ENCODE measurements at places on chromosomes 5 and 9.

DNA sequence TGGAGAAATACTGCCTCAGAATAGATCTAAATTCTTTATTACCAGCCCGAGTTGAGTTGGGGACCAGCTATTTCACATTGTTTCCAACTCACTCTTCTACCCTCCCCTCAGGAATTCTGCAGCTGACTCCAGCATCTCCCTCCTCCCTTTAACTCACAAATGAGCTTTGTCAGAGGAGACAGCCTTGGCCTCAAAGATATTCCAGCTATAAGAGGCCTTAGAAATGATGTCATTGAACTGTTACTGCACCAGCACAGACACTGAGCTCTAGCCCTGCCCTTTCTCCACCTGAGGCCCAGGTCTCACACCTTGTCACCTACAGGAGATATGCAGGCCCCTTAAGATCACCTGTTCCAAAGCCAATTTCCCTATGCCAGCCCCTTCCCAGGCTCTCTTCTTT is 78.4 kb upstream of the ATP10B start:
- H3K36me3 ChIP-seq = no peaks in the 10 kb centered on the region
- no peak overlapping the region for H3K27ac ChIP-seq
- no peaks in the 10 kb centered on the region for H3K4me1 ChIP-seq
- no peak for DNase-seq
- no peaks in the 10 kb centered on the region for H3K27me3 ChIP-seq

- H3K4me3 ChIP-seq = no peak overlapping the region
- no peaks in the 10 kb centered on the region for H3K36me3 ChIP-seq
- H3K4me1 ChIP-seq = no peaks in the 10 kb centered on the region
- H3K27ac ChIP-seq = no peak overlapping the region
- no peak for DNase-seq
These were observed 3.8 kb upstream of the CCDC192 start for GRCh38 chr5:127699416-127699815.

GRCh38 chr5:95219411-95219810 is 65.5 kb downstream of the MCTP1 start:
- H3K27me3 ChIP-seq = no peaks in the 10 kb centered on the region
- no peaks in the 10 kb centered on the region for H3K36me3 ChIP-seq
- H3K4me3 ChIP-seq = no peak overlapping the region

DNA sequence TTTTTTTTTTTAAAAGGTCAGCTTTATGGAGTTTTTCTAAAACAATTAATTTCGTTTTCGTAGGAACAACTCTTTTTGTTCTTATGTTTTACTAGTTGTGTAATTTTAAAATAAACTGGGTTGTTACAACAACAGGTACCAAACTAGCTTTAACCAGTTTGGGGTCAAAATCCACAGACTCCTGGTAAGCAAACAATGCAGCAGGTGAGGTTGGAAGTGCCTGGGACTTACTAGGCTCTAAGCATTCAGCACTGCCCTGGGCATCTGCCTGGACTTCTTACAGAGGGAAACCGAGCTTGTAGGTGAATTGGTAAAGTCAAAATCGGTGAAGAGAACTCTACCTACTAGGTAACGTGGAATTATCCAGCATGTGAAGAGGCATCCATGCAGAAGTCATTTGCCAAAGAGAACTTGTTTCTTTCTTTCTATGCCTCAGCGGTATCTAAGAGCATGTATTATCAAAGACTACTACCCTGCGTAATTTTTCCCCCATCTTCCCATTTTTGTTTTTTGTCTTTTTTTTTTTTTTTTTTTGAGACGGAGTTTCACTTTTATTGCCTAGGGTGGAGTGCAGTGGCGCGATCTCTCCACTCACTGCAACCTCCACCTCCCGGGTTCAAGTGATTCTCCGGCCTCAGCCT is 145.4 kb downstream of the KCTD16 start:
- no peak for DNase-seq
- no peak overlapping the region for H3K27ac ChIP-seq
- no peak overlapping the region for H3K4me3 ChIP-seq
- H3K4me1 ChIP-seq = no peaks in the 10 kb centered on the region
- H3K36me3 ChIP-seq = no peaks in the 10 kb centered on the region
- no peaks in the 10 kb centered on the region for H3K27me3 ChIP-seq

GRCh38 chr5:16585041-16585667 is 31.6 kb downstream of the RETREG1 start:
- no peak for DNase-seq
- H3K4me1 ChIP-seq = no peaks in the 10 kb centered on the region
- H3K27ac ChIP-seq = no peak overlapping the region
- H3K27me3 ChIP-seq = no peaks in the 10 kb centered on the region
- no peaks in the 10 kb centered on the region for H3K36me3 ChIP-seq

DNA sequence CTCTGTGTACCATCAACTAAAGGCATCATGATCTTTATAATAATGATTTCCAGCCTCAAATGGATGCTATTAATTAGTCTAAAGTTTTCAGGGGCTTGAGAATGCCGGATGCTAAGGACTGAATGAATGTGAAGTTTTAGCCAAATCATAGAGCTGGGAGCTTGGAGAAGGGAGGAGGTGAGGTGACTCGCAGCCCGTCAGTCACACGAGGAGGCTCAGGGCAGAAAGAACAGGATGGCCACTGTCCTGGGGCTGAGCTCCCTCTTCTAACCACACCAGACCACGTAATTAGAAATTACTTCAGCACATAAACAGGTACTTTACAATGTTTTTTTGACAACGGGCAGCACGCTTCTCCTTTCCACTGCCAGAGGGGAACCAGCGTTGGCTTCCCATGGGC is 222.6 kb downstream of the NPR3 start:
- H3K27me3 ChIP-seq = no peaks in the 10 kb centered on the region
- no peak for DNase-seq
- no peak overlapping the region for H3K27ac ChIP-seq
- no peak overlapping the region for H3K4me3 ChIP-seq
- H3K4me1 ChIP-seq = peaks cover 26% of the 10 kb centered on the region

DNA sequence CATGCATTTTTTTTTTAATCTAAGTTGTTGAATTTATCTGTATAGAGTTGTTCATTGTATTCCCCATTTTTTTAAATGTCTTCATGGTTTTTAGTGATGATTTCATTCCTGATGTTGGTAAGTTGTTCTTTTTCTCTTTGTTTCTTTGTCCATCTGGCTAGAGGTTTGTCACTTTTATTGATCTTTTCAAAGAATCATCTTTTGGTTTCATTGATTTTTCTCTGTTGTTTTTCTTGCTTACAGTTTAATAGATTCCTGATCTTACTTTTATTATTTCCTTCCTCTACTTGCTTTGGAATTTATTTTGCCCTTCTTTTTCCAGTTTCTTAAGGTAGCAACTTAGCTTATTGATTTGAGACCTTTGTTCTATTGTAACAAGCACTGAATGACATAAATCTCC is 114.2 kb downstream of the AOPEP start:
- no peaks in the 10 kb centered on the region for H3K4me1 ChIP-seq
- H3K36me3 ChIP-seq = no peaks in the 10 kb centered on the region
- no peak overlapping the region for H3K4me3 ChIP-seq
- DNase-seq = no peak
- no peaks in the 10 kb centered on the region for H3K27me3 ChIP-seq

DNA sequence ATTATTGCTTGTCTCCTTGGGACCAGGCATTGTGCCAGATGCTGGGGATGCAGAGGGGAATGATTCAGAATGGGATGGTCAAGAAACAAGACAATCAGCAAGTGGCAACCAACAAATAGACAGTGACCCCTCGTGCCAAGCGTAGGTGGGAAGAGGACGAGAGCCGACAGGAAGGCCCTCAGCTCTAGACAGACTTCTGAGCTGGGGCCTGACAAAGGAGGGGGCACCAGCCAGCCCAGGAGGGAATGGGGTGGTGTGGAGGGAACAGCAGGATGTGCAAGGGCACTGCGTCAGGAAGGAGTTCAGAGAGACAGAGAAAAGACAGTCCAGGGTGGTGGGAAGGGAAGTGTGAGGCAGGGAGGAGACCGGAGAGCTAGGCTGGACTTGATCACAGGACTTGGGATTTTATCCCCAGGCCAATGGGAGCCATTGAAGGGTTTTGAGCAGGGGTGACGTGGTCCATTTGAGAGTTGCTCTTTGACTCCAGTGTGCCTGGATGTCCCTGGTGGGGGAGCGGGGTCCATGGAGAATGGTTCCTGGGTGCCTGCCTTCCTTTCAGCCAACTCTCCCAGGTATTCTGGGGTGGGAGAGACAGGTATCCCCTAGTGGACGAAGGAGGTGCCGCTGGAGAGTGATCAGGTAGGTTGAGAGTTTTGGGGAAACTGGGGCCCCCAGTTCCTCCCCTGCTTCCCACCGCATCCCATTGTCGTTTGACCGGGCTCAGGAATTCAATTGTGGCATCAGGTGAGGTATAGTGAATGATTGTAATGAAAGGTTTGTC is 79.3 kb upstream of the ZNF618 start:
- H3K4me1 ChIP-seq = no peaks in the 10 kb centered on the region
- no peaks in the 10 kb centered on the region for H3K36me3 ChIP-seq
- H3K4me3 ChIP-seq = no peak overlapping the region

- H3K27ac ChIP-seq = no peak overlapping the region
- no peaks in the 10 kb centered on the region for H3K36me3 ChIP-seq
- H3K27me3 ChIP-seq = no peaks in the 10 kb centered on the region
- peaks cover 70% of the 10 kb centered on the region for H3K4me1 ChIP-seq
- DNase-seq = no peak
These were observed 18.3 kb downstream of the UGCG start for GRCh38 chr9:111914749-111915424.

GRCh38 chr9:119375892-119376291 is 6.7 kb upstream of the BRINP1 start:
- H3K4me1 ChIP-seq = no peaks in the 10 kb centered on the region
- no peak overlapping the region for H3K4me3 ChIP-seq
- no peak overlapping the region for H3K27ac ChIP-seq
- no peaks in the 10 kb centered on the region for H3K36me3 ChIP-seq

DNA sequence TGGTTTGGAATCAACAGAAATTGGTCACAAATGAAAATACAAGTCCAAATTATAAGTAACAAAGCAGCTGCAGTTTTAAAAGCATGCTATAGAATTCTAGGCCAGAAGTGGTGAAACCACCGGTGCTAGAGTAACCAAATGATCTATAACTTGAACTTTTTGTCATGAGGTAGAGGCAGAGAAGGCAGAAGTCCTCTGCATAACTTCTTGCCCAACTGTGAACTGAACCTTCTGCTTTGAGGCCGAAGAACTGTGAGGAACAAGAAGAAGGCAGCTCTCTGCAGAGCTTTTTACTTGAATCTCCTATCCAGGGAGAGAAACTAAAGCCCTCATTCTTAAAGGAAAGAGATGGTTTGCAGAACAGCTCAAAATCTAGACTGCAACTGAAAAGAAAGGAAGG is 36.2 kb upstream of the TENT2 start:
- H3K27me3 ChIP-seq = no peaks in the 10 kb centered on the region
- no peak overlapping the region for H3K4me3 ChIP-seq
- H3K27ac ChIP-seq = no peak overlapping the region
- H3K4me1 ChIP-seq = peaks cover 3% of the 10 kb centered on the region
- H3K36me3 ChIP-seq = no peaks in the 10 kb centered on the region

DNA sequence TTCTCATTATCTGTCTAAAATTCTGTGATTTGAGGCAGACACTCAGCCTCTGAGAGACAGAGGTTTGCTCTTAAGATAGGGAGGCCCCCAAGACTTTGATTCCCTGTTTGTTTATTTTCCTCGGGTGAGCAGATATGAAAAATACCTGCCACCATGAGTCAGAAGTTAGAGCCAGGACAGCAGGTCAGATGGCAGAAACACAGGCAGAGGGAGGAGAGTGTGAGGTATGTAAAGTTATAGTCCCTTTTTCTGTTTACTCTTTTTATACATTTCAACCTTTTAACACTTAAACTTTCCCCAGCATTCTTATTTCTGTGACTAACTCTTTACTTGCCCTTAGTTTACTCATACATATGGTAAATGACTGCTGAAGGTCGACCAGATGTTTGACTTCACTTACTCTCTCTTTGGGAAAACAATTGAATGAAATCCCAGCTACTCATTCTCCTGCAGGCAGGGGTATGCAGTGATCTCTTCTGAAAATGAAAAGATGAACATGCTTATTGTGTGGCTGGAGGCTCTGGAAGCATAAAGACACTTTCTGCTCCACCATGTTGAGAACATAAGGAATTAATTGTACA is 383.8 kb downstream of the NTRK2 start:
- H3K27ac ChIP-seq = no peak overlapping the region
- H3K36me3 ChIP-seq = no peaks in the 10 kb centered on the region
- H3K4me3 ChIP-seq = no peak overlapping the region
- H3K4me1 ChIP-seq = no peaks in the 10 kb centered on the region

DNA sequence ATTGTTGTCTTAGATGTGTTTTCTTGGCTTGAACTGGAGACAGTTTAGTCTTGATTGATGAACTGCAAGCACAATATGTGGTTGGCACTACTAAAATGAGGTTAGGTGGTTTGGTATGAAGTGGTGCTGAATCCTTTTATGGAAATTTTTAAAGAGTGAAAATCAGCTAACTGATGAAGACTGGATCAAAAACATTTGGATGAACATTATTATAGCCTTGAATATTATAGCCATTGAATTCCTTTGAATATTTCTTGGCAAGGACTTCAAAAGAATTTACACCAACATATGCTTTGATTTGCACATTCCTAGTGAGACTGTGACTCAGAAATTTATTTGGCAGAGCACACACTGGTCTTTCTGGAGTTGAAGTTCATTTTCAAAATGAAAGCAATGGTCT is 318.3 kb downstream of the CHSY3 start:
- no peaks in the 10 kb centered on the region for H3K4me1 ChIP-seq
- H3K27ac ChIP-seq = no peak overlapping the region
- no peaks in the 10 kb centered on the region for H3K36me3 ChIP-seq
- H3K4me3 ChIP-seq = no peak overlapping the region
- DNase-seq = no peak

- no peaks in the 10 kb centered on the region for H3K27me3 ChIP-seq
- DNase-seq = no peak
- peaks cover 41% of the 10 kb centered on the region for H3K4me1 ChIP-seq
- no peak overlapping the region for H3K27ac ChIP-seq
- H3K4me3 ChIP-seq = no peak overlapping the region
- no peaks in the 10 kb centered on the region for H3K36me3 ChIP-seq
These were observed 161.1 kb upstream of the FST start for GRCh38 chr5:53319315-53319714.

GRCh38 chr9:16120727-16121126 is 567.9 kb downstream of the CCDC171 start:
- H3K4me1 ChIP-seq = no peaks in the 10 kb centered on the region
- no peaks in the 10 kb centered on the region for H3K36me3 ChIP-seq
- H3K27ac ChIP-seq = no peak overlapping the region
- DNase-seq = no peak
- H3K4me3 ChIP-seq = no peak overlapping the region

DNA sequence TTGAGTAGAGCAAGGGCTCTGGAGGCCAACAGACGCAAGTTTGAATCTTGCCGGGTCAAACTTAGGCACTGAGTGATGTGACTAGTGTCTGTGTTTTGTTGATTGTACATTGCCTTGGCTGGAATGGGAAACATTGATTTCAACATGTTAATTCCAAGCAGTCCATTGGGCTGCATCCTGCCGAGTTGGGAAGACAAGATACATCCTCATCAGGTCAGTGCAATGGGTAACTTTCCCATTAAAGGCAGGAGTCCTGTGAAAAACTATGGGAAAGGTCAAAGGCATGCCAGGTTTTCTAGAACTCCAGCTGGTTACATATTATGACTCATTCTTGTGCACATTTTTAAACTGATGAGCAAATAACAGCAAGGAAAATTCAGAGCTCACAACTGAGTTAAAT is 126.5 kb upstream of the ABCA1 start:
- H3K27ac ChIP-seq = no peak overlapping the region
- no peak for DNase-seq
- no peaks in the 10 kb centered on the region for H3K36me3 ChIP-seq
- H3K27me3 ChIP-seq = no peaks in the 10 kb centered on the region

- no peak for DNase-seq
- no peaks in the 10 kb centered on the region for H3K4me1 ChIP-seq
- no peaks in the 10 kb centered on the region for H3K36me3 ChIP-seq
- no peak overlapping the region for H3K4me3 ChIP-seq
- no peaks in the 10 kb centered on the region for H3K27me3 ChIP-seq
- no peak overlapping the region for H3K27ac ChIP-seq
These were observed 393.4 kb downstream of the ZNF608 start for GRCh38 chr5:124353016-124353415.

Measured in esophagus squamous epithelium (tissue), 5 donors.